AG08396 (cell line): ENCODE measurements at places on chromosomes 3 and 15.

- no peak for DNase-seq
Measured at GRCh38 chr15:64634576-64635498, 140.6 kb downstream of the RBPMS2 start.

DNA sequence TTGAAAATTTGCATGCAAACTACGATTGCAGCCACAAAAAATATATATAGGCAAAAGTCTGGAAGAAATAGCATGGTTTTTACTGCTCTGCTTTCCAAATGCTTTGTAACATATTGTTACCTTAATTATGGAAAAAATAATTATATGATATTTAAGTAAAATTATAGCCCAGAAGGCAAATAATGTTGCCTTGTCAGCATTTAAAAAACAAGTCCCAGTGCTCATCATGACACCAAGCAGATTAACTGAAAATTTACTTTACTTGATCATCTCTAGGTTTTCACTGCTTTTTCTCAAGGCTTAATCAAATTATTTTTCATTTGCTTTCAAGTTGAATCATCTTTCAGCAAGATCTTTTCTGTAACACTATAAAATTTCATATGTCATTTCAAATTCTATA, 262.9 kb downstream of the ZMAT3 start:
- DNase-seq = no peak

GRCh38 chr3:34090876-34091275, 292.4 kb downstream of the PDCD6IP start:
- no peak for DNase-seq

DNA sequence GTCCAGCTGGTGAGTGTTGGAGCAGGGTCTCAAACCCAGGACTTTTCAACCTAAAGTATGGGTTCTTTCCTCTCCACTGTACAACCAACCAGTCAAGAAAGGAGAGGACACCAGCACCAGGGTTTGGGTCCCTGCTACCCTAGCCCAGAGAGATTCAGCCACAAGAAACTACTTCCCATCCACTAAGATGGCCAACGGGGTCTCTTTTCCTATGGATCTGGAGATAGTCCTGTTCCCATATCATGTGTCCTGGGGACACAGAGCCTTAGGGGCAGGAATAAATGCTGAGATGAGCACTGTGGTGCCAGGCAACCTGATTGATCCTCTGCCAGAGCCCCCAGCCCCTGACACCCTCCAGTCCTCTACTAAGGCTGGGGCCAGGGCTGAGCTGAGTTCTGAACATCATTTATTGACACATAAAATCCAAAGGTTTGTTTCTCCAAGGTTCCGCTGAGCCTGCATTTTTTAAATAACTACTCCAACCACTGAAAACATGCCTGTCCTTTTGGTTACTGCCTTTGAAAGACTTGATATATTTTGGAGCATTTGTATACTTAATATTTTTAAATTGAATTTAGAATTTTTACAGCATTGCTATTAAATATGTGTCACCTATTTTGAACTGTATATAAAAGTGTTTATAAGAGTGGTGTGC, 26.0 kb downstream of the MRPL46 start:
- DNase-seq = no peak

GRCh38 chr3:149004622-149005021, 13.3 kb downstream of the GYG1 start:
- no peak for DNase-seq

- DNase-seq = peak; percentile 32
Measured at GRCh38 chr3:98980915-98981596, 79.6 kb upstream of the DCBLD2 start.

DNA sequence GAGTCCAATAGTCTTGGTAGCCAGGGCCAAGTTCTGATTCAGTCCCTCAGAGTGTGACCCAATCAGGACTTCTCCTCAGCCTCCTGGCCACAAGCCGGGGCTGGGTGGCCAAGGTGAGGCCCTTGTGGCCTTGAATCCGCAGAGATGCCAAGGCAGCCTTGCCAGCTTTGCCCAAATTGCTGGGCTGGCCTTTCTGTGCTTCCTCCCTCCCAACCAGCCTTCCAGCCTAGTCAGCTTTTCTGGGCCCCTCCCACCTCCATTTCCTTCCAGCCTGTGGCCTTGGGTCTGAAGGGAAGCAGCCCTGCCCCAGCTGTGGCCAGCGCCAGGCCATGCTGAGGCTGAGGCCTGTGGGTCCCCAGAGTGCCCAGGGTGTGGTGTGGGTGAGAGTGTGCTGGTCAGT, 34.3 kb upstream of the ANKDD1A start:
- no peak for DNase-seq

- peak; percentile 57 for DNase-seq
Measured at GRCh38 chr15:51368751-51369450, 27.4 kb downstream of the GLDN start.
